ENCODE measurements at places on chromosomes 6 and 20.

GRCh38 chr6:38391206-38391605 lies 248.5 kb downstream of the BTBD9 start:
- DNase-seq = no peak

GRCh38 chr6:26493258-26493657 lies 6.8 kb upstream of the BTN1A1 start:
- DNase-seq = no peak

GRCh38 chr6:3456898-3457709 lies at the start of gene SLC22A23:
TSS of gene SLC22A23 (minus strand) at chr6:3457050. CDS start at chr6:3456559, 491 bp downstream.
- DNase-seq = peak; percentile 82

- DNase-seq = no peak
These were observed 165.7 kb downstream of the MTFR2 start for GRCh38 chr6:136084403-136084802.

DNA sequence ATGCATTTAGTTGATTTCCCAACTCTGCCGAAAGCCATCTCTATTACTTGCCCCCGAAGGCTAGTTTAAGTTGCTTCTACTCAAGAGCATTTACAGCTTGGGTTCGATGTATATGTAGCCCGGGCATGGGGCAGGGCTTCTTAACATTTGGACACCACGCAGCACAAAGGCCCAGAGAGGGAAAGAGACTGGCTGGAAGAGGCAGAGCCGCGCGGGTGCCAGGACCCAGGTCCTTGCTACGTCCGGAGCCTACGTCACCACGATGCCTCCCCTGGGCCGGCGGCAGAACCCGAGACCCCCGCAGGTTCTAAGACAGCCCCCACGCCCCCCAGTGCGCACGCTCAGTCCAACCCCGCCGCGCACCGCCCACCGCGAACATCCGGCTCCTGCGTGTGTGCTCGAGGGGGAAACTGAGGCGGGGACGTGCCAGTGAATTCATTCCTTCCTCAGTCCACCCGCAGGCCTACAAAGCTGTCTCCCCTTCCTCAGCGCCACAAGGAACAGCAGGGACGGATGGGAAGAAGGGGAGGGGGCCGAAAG lies 367 bp upstream of the PCIF1 start:
- DNase-seq = peak; percentile 74

DNA sequence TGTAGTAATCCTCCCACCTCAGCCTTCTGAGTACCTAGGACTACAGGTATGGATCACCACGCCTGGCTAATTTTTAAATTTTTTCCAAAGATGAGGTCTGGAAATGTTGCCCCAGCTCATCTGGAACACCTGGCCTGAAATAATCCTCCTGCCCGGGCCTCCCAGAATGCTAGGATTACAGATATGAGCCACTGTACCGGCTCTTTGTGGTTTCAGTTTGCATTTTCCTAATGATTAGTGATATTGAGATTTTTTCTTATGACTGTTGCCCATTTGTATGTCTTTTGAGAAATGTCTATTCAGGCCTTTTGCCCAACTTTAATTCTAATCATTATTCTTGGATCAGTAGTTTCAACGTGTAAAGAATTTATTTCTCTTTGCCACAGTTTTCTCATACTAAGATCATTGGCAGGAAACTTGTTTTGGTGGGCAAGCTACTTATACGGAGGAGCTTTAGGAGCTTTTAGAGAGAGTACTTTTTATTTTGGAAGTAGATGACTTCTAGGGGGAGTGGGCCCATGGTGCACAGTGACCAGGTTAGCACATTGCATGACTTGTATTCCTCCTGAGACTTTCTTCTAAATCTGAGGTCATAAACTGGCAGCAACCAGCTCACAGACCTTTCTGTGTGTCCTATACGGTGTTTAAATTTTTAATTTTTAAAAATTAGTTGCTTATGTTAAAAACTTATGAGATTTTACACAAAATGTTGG lies 62.3 kb downstream of the STK4 start:
- DNase-seq = no peak

DNA sequence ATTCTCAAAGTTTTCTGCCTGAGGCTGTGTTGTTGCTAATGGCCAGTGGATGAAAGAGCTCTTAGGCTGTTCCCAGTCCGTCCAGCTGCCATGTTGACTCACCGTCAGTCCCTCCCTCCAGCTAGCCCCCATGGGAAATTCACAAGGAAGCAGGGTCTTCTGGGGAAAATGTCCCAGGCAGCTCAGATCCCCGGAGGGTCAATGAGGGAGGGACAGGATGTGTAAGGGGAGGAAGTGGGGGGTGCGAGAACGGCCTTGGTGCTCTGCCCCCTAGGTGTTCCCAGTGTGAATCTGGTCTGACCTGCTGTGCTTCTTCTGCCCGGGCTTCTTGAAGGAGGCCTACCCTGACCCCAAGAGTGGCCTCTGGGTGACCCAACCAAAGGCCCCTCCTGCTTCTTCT lies 65.9 kb downstream of the CEBPB start:
- no peak for DNase-seq

GRCh38 chr6:101178748-101179147 lies 214.8 kb upstream of the GRIK2 start:
- no peak for DNase-seq

GRCh38 chr6:142183351-142183750 lies 36.3 kb downstream of the VTA1 start:
- no peak for DNase-seq

All from HTR-8/SVneo (cell line).